ENCODE measurements at places on chromosomes 7 and 10. TPM values are rescaled to one million over a fixed set of nuclear protein-coding genes. Genes with fewer than 3 reads are reported as not detected.

GRCh38 chr10:130339911-130340310 is 203.7 kb downstream of the GLRX3 start:
- ATAC-seq = no peak

DNA sequence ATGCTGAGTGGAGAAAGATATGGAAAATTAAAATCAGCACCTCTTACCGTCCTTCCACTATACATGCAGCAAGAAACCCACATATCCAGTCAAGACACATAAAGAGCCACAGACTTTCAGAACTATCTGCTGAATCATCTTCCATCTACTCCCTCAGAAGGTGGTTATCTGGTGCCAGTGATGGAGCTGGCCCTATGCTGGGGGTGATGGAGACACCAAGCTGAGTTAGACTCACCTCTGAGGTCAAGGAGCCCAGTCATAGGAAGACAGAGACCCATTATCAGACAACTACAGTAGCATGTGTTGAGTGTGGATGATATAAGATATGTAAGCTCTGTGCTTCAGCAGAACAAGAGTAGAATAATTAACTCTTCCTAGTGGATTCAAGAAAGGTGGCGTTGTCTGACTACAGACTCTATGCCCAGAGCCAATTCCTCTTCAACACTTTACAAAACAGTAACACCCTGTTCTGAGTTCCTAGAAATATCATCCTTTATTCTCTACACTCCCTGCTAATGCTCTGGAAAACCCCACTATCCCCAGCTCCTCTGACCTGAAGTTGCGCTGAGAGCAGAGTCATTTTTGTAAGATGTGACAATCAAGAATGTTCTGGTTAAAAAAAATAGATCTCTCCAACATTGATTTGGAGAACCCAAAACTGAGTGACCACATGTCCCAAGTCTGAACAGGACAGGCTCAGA is 14.3 kb downstream of the CYP3A5 start:
- no peak for ATAC-seq

GRCh38 chr10:29730458-29730857 is 95.7 kb upstream of the SVIL start:
- no peak for ATAC-seq

The OR9A2 gene
- total RNA-seq = not detected

DNA sequence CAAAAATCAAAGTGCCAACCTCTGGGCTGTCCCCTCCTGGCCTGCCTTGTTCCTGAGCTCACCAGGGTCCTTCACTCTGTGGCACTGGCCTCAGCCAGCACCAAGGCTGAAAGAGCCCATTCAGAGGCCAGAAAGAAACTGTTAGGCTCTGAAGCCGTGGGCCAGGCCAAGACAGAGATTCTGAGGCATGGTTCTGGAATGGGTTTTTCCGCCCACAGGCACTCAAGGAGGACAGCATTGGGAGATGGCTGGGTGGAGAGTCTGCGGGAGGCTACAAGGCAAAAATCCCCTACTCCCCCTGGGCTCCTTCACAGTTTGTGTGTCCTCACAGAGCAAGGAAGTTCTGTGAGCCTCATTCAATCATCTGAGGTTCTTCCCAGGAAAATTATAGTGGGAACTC is 31.7 kb downstream of the GRIFIN start:
- ATAC-seq = peak; percentile 72

DNA sequence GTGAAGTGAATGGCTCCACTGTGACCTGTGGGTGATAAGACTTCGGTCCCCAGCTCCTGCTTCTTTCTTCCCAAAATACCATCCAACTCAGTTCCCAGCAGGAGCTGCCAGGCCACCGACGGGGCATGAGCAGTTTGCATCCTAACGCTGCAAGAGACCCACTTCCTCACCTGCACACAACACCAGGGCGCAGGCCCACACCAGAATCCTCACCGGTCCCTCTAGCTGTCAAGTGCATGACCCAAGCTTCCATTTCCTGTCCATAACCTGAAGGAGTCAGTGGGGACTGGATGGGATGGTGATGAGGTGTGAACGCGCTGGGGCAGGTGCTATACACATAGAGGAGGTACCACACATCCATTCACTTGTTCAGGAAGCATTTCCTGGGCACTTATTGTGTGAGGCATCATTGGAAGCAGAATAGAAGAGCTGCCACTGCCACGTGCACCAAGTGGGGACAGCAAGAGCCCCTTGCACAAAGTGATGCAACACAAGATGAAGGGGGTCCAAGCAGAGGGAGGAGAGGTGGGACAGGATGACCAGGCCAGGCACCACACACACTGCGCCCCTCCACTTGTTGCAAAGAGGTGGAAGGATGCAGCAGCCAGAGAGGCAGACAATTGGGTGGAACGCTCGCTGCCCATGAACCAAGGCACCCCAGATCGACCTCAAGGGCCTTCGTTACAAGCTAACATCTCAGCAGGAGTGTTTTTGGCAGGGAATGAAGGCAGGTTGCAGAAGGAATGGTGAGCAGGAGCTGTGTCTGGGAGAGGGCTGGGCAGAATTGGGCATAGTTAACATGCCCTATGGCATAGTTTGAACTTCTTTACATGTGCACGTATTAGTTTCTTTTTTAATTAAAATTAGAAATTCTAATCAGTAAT is 605.8 kb upstream of the MGMT start:
- ATAC-seq = no peak

- ATAC-seq = peak; percentile 71
These were observed 202.1 kb downstream of the PRPF18 start for GRCh38 chr10:13788711-13789447.

The CHST15 gene
- 84.2 TPM for total RNA-seq

GRCh38 chr10:30403494-30403893 is 30.5 kb upstream of the MAP3K8 start:
- ATAC-seq = no peak

The RAPGEF5 gene
- 29.8 TPM for total RNA-seq

The SHTN1 gene
- total RNA-seq = 4.3 TPM

- no peak for ATAC-seq
These were observed 443.8 kb downstream of the MAGI2 start for GRCh38 chr7:79009647-79010046.

DNA sequence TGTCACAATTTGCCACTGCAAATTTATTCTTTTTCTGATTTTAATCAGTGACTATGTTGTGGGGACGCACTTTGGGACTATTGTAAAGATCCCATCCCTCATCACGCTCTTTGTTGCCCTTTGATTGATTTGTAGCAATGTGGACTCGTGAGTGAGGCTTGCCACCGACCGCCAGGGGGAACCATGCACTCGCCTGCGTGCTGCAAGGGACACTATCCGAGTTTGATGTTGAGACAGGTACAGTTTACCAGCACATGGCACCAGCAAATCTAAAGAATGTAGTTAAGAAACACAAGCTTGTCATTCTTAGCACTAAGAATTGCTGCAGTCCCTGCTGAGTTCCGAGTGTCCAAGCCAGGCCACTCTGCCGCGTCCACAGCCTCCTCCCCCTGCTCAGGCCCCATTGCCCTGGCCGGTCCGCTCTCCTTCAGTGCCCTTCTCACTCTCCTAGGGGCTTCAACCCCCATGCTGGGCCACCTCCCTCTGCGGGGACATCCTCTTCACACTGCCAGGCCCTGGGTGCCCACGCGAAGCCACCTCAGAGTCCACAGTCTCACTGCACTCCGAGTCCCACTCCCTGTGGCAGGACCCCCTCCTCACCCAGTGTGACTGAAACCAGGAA is 2.0 kb upstream of the SFTPA2 start:
- peak; percentile 41 for ATAC-seq

- ATAC-seq = no peak
These were observed 139.9 kb downstream of the EGFR start for GRCh38 chr7:55158541-55159382.

DNA sequence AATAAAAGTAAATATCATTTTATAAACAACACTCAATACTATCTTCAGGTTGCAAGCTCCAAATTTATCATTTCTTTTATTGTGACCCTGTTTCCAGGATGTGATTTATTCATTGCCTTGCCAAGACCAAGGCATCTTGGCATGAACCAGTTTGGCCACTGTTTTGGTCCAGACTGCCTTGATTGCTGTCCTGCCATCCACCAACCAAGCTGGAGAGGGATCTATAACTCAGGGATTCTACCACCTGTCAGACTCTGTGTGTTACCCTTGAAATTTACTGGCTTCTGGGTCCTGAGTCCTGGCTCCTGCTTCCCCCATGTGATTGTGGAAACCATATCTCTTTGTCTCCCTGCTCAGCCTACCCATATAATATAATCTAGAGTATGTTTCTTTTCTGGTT is 343.0 kb downstream of the GPAM start:
- no peak for ATAC-seq

The PRKAR2B gene
- 138 TPM for total RNA-seq

DNA sequence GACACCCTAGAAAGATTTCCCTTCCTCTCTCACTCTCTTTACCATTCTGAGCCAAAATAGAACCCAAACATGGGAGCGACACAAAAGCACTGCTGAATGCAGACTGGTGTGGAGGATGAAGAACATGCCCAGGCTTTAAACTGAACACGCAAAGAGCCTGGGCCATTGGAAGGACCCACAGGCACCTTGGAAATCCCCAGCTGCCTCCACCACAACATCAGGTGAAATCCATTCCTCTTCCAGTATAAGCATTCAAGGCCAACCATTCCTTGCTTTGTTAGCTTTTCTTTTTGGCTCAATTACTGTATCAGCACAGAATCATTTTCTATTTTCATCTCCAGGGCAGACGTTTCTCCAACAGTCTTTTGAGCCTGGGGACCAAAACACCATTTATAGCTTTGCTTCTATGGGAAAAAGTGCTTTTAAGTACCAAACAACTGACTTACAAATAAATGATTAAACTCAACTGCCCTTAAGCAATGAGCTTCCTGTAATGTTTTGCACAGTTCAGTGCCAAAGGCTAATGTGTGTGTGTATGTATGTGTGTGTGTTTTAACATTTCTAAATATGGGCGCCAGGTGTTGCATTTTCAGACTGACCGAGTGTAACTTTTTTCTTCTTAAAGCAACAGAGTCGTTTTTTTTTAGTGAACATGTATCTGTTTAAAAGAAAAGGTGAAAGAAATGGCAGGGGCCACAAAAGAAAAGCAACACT is 16.2 kb upstream of the BLNK start:
- no peak for ATAC-seq

The GRB10 gene
- 28.5 TPM for total RNA-seq

DNA sequence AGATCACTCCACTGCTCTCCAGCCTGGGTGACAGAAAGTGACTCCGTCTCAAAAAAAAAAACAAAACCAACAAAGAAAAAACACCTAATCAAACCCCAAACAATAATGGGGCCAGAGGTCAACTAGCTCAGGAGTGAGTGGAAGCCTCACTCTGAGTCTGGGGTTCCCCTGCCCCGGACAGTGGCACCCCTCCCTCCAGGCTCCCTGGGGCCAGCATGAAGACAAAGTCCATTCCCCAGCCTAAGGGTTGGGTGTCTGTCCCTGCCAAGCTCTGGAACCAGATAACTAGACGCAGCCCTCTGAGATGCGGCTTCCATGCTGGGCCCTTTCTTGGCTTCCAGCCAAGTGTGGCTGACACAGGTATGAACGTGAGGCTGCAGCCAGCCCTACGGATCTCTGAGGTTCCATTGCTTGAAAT is 1.7 kb upstream of the FUOM start:
- no peak for ATAC-seq

The UCN3 gene
- total RNA-seq = not detected

DNA sequence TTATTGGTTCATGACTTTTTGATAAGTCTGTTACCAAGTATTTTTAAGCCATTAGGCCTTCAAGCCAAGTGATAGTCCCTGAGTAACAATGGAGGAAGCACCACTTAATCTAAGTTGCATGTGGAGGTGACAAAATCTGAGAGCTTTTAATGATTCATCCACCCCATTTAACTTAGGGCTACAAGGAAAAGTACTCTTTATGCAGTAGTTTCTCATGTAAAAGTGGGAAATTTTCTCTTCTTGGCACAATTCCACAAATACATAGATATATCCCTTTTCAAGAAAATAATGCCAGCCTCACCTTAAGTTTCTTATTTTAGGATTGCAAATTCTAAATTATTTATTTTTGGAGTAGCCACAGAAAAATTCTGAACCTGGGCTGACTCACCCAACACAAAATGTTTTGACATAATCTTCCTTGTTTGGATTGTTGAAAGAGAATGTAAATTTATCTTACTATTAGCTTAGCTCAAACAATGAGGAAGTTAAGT is 85.7 kb downstream of the SUGCT start:
- no peak for ATAC-seq

The GRM3 gene
- total RNA-seq = not detected

The TMEM26 gene
- 0.40 TPM for total RNA-seq

DNA sequence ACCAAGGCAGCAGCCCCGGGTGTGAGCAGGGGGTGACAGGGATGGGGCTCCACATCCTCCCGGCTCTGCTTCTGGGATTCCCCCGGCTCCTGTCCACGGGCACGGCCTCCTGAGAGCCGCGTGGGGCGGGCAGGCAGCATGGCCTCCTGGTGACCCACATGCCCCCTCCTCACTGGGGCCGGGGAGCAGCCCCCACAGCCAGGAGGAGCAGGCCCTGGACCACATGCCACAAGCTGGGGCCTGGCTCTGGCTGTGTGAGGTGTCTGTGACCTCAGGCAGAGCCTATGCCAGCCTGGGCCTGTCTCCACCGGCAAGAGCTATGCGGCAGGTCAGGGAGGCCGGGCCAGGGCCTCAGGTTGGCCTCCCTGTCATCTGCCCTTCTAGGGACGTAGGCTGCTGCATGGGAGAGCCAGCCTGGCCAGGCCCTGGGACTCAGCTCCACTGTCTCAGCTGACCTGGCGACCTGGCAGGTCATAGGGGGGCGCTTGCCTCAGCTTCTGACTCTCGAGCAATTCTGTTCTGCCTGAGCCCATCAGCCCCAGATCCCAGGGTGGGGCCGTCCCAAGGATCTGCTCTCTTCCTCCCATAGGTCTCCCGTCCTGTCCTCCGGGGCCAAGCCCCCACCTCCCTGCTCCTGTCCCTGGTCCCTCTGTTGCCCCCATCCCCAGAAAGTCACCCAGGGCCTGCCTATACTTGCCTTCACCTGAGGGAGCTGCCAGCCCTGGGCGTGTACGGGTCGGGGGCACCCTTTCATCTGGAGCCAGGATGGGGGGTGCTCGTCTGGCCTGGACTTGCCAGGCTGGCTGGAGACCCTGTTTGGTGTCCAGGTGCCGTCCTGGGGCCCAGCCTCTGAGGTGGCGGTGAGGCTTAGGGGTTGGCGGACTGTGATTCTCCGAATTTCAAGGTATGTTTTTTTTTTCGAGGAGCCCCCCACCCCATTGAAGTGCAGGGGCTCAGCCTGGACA is 3.9 kb upstream of the TMEM184A start:
- no peak for ATAC-seq
